Colonic mucosa (tissue), 4 donors: ENCODE measurements at places on chromosomes 1 and 21. TPM values are rescaled to one million over a fixed set of nuclear protein-coding genes. Genes with fewer than 3 reads are reported as not detected.

DNA sequence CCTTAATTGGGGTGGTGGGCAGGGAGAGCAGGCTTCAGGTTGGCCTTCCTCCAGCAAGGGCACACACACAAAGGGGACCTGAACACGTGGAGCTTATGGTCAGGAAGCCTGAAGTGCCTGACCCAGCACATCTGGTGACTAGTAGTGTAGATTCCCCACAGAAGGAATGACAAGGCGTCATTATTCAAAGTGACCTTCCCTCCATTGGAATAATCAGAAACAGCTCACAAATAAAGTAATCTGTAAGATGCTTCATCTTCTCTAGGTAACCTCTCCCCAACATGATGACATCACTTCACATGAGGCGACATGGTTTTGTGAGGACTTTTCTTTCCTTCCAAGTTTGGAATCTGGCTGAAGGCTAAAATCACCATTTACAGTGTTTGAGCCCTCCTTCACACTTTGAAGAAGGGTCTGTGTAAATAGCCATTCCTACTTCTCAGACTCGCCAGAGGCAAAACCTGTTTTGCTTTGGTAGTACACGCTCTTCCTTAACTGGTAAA lies 32.8 kb upstream of the ERG start:
- no peak for DNase-seq

DNA sequence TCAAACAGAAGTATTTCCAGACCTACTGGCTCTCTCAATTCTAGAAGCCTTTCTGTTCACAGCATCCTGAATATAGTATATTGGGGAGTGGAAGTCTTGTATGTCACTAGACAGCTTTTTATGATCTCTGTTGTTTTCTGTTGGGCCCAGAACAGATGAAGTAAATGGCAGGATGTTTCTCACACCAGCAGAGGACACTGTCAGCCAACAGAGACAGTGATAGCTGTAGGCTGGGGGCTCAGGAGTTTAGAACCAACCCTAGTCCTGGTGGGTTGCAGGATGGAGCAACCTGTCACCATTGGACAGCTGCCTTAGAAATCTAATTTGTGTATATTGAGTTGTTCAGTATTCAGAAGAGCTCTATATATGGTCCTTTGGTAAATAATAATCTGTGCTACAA lies 16.9 kb downstream of the AGO1 start:
- no peak for DNase-seq

GRCh38 chr1:18104546-18105100 lies 3.0 kb upstream of the IGSF21 start:
- no peak for DNase-seq

Gene CEP104
- 41.1 TPM for total RNA-seq

DNA sequence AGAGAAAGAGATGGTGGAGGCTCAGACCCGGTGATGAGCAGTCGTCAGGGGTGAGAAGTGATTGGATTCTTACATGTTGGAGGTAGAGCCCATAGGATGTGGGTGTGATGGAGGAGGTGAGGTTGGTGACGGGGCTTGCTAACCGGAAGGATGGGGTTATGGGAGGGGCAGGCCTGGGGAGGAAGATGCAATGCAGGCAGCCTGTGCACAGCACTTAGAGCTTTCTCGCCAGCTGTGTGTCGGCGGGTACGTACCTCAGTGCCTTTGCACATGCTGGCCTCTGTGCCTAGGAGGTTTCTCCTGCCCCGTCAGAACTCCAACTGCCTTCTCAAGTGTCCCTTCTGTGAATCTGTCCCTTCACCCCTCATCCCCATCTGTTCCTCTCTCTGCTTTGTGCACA lies 2.9 kb upstream of the BSND start:
- DNase-seq, result no peak

Gene FUCA1
- 165 TPM for total RNA-seq

GRCh38 chr21:42650033-42650370 lies 3.4 kb upstream of the PDE9A start:
- DNase-seq, result no peak

DNA sequence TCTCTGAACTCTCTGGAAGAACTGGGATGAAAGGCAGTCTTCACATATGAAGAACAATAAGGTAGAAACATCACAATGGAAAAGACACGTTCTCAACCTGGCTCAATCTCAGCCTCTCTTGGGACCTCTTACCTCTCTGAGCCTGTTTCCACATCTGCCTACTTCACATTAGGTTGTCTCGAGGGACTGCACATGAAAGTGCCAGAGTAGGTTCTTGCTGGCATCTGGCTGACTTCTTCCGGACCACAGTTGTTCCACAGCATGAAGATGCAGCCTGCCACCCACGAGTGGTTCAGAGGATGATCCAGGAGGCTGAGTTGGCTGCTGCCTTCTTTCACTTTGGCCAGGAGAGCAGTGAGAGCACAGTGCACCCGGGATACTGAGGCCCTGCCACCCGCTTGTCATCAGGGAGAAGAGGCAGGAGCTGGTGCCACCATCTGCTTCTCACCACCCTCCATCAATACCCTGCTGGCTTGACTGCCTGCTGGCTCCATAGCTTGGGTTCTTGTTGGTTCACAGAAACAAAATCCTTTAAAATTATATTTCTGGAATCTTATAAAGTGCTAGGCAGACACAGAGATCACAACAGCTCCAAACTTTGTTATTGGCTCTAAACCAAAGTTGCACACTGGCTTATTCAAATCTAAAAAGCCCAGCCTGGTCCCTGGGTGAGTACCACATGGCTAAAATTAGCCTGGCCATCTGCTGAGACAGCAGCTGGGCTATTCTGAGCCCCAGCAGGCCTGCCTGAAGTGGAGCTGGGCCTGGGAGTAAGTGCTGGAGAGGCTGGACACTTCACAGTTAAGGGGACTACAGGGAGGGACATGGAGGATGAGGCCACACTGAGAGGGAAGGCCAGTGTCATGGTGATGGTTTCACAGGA lies 46.9 kb upstream of the LIN9 start:
- DNase-seq, result no peak

DNA sequence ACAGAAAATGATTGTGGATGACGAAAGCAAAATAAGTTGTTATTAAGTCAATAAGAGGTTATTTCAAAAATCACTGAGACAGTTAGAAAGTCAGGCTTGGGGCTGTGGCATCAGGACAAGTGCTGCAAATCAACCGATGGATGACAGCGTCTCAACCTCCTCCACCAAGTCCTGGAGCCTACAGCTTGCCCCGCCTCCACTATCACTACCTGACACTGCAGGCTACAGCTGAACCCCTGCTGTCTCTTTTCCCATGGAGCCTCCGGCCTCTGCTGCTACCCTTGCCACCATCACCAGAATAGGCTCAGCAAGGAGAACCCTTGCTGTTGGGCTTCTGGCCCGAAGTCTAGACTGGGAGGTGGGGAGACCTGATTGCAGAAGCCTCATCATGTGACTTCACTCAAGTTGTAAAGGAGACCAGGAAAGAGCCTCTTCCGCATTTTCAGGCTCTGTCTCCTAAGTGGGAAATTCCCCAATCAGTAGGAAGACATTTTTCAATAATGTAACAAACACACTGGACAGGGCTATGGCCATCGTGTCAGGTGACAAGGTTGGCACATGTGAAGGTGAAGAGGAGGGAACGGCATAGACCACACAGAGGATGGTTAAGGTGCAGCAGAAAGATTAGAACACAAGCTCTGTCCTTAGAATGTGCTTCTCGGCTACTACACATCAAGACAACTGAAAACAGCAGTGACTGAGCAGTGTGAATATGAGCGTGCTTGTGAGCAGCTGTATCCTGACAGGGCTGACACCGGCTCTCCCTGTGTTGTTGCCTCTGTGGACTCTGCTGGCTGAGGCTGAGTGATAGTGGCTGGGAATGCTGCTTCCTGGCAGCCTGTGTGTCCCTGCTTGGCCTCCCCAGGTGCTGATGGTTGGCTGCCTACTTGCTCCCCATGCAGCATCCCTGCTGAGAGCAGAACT lies 660.7 kb downstream of the PTPRU start:
- DNase-seq, result no peak

GRCh38 chr1:39671433-39671792 lies 494 bp downstream of the NT5C1A start:
- no peak for DNase-seq

DNA sequence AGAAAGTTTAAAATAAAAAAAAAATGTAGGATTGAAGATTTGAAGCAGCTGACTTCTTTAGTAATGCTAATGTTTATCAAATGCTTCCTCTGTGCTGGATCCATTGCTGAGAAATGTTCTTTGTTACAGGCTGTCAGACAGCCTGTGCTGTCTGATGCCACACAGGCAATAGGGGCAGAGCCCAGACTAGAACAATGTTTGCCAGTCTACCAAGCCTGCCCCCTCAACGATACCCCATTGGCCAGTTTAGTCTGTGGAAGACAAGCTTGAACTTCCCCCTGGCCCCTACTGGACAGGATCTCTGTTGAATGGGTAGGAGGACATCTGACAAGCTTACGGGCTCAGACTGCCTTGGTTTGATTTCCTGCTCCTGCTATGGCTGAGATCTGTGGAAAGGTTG lies 79.4 kb downstream of the PAPPA2 start:
- DNase-seq, result no peak

- DNase-seq, result no peak
These were observed 55.9 kb downstream of the ITPKB start for GRCh38 chr1:226682871-226683814.

Gene FLG
- total RNA-seq, result not detected

DNA sequence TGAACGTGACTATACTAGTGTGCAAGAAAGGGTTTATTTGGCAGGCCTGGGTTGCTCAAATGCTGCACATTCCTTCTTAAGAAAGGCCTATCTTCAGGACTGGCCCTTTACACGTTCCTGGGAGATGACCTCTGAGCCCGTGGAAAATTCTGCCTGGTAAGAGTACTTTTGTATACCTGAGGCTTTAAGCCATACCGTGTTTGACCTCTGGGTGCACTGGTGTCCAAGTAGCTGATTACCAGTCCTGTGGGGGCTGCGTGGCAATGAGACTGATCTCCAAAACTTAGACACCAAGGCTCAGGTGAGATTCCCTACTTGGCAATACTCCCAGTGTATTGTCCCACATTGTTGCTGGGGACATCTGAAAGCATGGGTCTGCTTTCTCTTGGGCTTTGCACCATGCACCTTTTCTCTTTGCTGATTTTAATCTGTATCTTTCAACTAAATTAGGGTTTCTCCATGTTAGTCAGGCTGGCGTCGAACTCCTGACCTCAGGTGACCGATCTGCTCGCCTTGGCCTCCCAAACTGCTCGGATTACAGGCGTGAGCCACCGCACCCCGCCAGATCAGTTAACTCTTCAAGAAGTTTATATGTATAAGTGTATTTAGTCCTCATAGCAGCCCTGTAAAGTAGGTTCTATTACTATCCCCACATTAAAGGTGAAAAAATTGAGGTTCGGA lies 44.5 kb downstream of the TRIM33 start:
- DNase-seq, result no peak

Gene TRABD2B
- total RNA-seq, result 0.42 TPM

Gene MIS18A
- 36.2 TPM for total RNA-seq

Gene ACTL8
- total RNA-seq, result 0.13 TPM

Gene B3GALT5
- total RNA-seq, result 114 TPM

Gene SLFNL1
- total RNA-seq, result 0.27 TPM

GRCh38 chr1:93095804-93096585 lies 16.9 kb downstream of the MTF2 start:
- no peak for DNase-seq

GRCh38 chr1:168637350-168637991 lies 61.1 kb downstream of the XCL1 start:
- no peak for DNase-seq

Gene GSTM1
- 46.1 TPM for total RNA-seq

GRCh38 chr1:77874804-77875445 lies 13.5 kb upstream of the NEXN start:
- no peak for DNase-seq

Gene OR10R2
- total RNA-seq, result not detected
